Epithelial cell of proximal tubule (primary cell): ENCODE measurements at places on chromosomes 12 and 14.

DNA sequence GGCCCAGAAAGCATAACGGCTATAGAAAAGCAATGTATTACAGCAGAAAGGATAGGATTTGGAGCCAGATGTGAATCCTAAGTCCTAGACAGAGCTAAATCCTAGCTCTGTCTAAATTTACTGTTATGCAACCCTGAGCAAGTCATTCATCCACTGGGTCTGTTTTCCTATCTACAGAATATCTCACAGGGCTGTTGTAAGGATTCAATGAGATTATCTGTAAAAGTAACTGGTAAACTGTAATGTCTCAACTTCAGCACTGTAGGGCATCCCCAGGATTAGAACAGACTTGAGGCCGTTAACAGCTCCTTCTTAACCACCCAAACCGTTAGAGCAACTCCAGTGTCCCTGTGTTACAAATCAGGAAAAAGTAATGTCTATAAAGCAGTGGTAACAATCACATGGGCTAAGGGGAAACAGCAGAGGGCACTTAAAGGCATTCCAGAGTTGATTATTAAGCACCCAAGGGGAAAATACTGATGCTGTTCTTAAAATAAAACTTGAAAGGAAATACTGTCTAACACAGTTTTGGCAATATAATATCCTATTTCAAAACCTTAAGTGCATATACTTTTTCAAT is 10.1 kb downstream of the GMFB start:
- no peak for DNase-seq

DNA sequence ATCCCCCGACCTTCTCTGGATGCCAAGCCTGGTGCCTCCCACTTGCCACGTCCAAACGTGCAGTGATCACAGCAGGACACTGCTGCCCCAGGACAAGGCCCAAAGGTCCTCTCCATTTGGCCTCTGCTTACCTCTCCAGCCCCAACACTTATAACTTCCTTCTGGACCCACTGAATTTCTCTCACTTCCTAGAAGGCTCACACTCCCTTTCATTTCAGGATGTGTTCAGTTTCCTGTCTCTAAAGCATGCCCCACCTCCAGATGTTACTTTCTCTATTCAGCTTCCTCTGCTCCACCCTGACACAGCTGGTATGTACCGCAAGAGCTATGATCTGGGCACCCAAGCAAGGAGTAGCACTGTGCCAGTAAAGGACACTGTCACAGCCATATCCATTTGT is 33.0 kb downstream of the CDKL1 start:
- no peak for DNase-seq

DNA sequence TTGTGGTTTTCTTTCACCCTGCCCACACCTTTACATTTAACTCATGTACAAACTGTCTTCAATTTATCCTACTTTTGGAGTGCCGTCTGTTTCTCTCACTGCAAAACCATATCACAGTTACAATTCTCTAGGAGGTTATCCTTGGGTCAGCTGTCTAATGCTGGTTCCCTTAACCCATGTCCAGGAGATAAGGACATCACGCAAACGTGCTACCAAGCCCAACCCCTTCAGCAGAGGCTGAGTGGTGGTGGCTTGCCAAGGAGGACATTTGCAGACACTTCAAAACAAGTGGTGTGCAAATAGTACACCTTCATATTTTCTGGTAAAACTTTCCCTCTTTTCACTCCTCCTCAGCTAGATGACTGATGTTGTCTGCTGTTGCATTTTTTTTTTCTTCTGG is 167.9 kb downstream of the PAX9 start:
- no peak for DNase-seq

GRCh38 chr14:88048351-88048750 is 43.4 kb downstream of the GPR65 start:
- no peak for DNase-seq

- no peak for DNase-seq
Measured at GRCh38 chr12:48696626-48697025, 14.6 kb upstream of the KANSL2 start.

- DNase-seq = no peak
Measured at GRCh38 chr12:98515287-98516110, at the start of gene TMPO. TMPO (plus strand) TSS chr12:98515590; CDS start chr12:98515868, 278 bp downstream.

- no peak for DNase-seq
Measured at GRCh38 chr12:39956725-39957124, 149.2 kb downstream of the SLC2A13 start.

GRCh38 chr12:86198696-86199444 is 57.3 kb downstream of the MGAT4C start:
- DNase-seq = no peak

- DNase-seq = no peak
Measured at GRCh38 chr12:123065676-123066383, 85.1 kb downstream of the PITPNM2 start.

DNA sequence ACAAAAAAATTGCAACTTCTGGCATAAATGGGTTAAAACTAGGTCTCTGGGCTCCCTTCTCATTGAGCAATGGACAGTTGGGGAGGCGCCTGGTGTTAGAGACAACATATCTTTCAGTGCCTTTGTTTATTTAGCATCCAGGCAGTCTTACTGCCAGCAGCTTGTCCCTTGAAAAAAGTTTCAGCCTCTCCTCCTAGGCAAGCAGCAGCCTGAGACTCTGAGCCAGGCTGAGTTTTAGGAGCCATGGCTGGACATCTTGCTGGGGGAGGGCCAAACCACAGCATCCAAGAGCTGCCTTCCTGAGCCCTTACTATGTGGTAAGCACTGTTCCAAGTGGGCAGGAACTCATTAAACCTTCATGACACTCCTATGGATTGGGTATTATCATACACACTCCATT is 10.1 kb upstream of the JDP2 start:
- DNase-seq = no peak

DNA sequence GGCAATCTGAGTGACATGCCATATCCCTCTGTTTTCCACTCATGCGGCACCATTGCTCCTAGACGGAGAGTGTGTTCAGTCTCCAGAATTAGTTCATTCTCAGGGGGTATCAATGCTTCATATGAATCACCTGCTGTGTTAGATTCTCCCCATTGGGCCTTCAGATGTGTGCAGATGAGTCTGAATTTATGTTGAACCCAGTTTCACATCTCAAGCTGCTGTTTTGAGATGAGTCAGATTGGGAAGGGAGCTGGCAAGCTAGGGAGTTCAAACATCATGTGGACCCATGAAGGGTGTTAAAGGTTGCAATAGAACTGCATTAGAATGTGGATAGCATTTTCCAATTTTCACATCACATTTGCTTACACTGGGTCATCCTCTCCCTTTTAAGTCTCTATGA is 46.9 kb upstream of the KCNA1 start:
- DNase-seq = no peak

- no peak for DNase-seq
Measured at GRCh38 chr12:53122961-53123468, 19.7 kb downstream of the SOAT2 start.

DNA sequence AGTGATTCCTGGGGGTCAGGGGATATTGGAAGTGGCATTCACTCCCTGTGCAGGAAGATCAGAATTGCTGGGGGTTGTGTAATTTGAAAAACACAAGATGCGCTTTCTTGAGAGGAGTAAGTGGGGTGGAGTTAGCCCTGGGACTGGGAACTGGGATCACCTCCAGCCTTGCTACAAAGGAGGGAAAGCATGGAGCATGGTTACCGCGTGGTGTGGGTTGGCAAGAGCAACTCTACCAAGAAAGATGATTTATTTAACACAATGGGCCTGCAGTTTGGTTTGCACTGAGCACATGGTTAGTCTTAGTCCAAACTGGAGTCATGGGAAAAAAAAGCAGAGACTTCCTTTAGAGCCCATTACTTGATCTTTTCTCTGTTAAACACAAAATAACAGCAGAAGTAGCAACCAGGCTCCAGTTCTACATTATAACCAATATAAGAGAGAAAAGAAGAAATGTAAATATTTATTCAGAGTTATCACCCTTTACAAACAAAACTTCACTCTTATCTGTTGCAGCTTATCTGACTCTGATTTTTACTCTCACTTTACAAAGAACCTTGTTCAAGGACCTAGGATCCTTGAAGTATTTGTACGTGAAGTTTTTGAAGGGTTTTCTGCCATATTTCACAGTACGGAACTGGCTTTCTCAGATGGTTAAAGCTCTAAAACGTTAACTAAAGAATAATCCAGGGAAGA is 2.1 kb upstream of the NIN start:
- no peak for DNase-seq

DNA sequence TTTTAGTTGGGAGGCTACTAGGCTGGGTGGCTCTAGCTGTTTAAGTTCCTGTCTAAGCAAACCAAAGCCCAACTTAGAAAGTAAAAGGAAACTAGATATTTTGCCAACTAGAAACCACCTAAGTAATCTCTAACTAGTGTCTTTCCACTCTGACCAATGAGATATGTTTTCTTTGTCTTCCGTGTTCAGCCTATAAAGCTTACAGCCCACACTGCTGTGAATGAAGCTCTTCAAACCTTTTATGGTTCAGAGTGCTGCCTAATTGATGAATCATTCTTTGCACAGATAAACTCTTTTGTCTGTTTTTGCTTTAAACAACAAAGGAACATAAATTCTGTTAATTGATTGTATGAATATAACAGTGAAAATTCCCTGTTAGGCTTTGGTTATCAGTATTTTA is 66.1 kb downstream of the FUT8 start:
- no peak for DNase-seq

- DNase-seq = no peak
Measured at GRCh38 chr12:1692226-1692625, 1.4 kb downstream of the ADIPOR2 start.

- no peak for DNase-seq
Measured at GRCh38 chr12:102756530-102756929, 160.5 kb downstream of the PAH start.

DNA sequence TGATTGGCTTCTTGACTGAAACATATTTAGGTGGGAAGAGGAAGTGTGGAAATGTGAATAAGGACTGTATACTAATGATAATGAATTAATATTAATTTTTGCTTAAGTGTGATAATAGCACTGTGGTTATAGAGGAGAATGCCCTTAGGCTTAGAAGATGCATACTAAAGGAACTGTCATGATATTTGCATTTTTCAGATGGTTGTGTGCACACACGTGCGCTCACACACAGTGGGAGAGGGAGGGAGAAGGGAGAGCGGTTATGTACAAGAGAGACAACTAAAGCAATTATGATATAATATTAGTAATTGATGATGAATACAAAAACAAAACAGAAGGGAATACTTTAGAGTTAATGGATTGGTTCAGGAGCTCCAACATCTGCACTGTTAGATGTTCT is 54.2 kb downstream of the RCOR1 start:
- DNase-seq = no peak
